ENCODE measurements at places on chromosomes 1 and 21.

DNA sequence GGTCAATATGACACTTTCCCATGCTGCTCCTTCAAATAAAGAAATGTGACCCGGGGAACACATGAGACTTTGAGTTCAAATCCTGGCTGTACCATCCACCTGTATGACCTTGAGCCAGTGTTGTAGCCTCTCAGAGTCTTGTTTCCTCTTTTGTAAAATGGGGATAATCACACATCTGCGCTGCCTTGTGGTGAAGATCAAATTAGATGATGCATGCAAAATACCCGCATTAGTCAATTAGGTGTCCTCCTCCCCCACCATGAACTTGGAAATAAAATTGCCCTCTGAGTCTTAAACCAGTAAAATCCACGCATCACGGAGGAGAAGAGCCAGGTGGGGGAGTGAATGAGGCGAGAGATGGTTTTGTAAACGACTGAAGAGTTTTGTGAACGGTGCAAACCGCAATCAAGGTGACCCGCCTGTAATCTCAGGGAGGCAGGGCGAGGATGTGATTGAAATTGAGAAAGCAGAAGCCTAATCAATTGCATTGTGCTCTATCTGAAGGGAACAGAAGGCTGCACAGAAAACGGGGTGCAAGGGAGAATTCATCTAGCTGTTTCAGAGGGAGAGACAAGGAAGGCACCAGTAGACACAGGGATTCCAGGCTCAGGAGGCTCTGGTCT lies 5.8 kb upstream of the AHDC1 start:
- no peak for DNase-seq

GRCh38 chr1:81950591-81951244 lies 150.0 kb downstream of the ADGRL2 start:
- DNase-seq, result no peak

DNA sequence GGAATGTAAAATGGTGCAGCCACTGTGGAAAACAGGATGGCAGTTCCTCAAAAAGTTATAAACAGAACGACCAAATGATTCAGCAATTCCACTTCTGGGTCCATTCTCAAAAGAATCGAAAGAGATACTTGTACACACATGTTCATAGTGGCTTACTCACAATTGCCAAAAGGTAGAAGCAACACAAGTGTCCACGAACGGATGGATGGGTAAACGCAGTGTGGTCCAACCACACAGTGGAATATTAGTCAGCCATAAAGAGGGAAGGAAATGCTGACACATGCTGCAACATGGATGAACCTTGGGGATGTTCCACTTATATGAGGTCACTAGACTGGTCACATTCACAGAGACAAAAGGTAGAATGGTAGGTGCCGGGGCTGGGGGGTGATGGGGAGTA lies 5.3 kb downstream of the KRTAP10-1 start:
- DNase-seq, result no peak

- DNase-seq, result no peak
These were observed 654.6 kb downstream of the ADGRL2 start for GRCh38 chr1:82455342-82455741.

DNA sequence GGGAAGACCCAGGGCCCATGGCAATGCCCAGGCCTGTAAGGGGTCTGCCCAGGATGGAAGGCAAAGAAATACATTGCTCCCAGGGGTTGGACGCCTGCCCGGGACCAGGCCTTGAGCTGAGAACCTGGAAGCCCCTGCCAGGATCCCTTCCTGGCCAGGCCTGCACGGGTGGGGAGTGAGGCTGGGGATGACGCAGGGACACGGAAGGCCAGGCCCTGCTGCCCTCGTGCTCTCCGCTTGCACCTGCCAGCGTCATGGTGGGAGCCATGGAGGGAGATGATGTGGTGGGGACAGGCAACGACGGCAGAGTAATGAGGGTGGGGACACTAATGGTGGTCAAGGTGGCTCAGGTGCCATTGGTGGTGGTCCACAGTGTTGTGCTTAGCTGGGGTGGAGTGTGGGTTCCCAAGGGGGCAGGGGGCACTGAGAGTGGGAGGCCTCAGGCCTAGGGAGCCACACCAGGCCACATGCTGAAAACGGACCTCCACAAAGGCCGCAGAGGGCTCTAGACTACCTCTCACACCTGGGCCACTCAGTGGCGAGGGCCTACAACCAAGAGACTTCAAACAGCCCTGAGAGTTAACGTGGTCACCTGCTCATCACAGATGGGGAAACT lies 4.3 kb downstream of the HES3 start:
- no peak for DNase-seq

- DNase-seq, result no peak
These were observed 652 bp upstream of the GPX7 start for GRCh38 chr1:52601519-52601918.

GRCh38 chr1:117001254-117001927 lies at the start of gene CD101:
Gene CD101 (plus strand): TSS chr1:117001760. CDS start chr1:117001818, 58 bp downstream.
- no peak for DNase-seq

DNA sequence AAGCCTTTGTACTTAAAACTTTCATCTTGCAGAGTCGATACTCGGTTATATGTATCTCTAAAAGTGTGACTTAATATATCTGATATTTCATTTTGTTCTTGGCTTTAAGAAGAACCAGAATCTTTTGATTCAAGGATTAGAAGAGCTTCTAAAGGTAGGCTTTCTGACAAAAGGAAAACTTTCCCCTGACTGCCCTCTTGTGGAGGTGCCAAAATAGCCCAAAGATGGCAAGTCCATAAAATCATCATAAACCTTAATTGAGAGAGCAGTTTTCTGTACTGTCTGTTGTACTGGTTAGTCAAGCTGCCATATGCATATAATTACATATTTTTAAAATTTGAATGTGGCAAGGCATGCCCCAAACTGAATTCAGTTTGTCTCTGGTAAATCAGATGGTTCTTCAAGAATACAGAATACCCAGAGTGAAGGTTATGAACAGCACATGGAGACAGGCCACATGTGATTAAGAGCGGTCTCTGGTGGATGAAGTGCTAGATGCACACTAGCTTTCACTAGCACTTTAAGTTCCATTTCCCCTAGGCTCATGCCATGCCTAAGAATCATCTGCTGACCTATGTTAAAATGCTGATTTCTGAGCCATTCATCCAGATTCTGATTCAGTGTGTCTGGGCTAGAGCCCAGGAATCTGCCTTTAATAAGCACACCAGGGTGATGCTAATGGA lies 27.7 kb upstream of the ELAVL4 start:
- no peak for DNase-seq

DNA sequence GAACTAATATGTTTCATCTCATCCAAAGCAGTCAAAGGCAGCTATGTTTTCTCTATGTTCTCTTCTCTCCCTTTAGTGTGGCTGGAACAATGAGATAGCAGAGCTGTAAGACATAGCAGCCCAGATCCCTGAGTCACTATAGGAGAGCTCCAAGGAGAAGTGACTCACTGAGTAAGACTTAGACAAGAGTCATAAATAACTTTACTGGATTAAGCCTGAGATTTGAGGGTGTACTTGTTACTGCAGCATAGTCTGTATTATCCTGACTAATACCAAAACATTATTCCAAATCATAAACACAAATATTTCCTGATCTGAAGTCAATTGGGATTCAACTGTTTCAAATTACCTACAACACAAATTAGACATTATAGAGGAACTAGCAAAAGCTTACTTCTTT lies 3.9 kb downstream of the KRTAP19-8 start:
- no peak for DNase-seq

DNA sequence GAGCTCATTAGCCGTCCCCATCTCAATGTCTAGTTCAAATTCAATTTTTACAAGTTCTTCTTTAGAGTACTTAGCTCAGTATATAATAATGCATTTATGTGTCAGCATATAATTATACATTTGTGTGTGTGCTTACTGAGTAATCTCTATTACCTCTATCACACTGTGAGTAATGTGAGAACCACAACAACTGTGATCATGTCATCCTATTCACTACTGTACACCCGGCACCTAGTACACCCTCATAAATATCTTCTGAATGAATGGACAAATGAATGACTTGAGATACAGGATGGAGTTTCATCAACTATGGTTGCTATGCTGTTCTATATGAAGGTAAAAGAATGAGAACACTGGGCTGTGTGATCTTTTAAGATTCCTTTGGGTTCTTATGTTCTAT lies 124.0 kb downstream of the GPATCH2 start:
- no peak for DNase-seq

GRCh38 chr1:62384276-62385005 lies 52.4 kb upstream of the USP1 start:
- DNase-seq, result no peak

- DNase-seq, result peak; percentile 13
These were observed 126.9 kb upstream of the ERRFI1 start for GRCh38 chr1:8152731-8153702.

GRCh38 chr1:203290261-203291089 lies 14.8 kb upstream of the BTG2 start:
- DNase-seq, result peak; percentile 93

- no peak for DNase-seq
These were observed 11.0 kb downstream of the KRTAP10-1 start for GRCh38 chr21:44529011-44529421.

DNA sequence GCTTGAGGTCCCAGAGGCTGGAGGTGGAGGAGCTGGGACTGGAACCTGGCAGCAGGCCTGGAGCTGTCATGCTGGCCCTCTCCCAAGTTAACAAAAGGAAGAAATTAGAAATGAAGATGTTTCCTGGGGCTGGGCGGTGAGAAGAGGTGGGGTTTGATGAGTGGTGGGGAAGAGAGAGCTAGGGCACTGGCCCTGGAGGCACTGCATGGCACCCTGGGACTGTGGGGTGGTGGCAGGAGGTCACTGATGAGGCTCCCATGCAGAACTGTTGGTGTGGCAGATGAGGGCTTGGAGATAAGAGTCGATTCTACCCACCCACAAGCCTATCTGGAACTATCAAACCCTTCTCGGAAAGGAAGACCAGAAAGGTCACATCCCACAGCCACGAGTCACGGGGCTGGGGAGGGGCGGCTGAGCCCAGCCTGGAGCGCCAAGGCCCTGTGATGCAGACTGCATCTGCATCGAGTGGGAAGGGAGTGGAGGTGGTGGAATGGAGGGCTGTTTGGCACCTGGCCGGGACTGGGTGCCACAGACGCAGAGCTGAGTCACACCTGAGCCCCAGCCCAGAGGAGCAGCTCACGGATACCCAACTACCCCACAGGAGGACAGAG lies 29.4 kb downstream of the MRPL37 start:
- no peak for DNase-seq

DNA sequence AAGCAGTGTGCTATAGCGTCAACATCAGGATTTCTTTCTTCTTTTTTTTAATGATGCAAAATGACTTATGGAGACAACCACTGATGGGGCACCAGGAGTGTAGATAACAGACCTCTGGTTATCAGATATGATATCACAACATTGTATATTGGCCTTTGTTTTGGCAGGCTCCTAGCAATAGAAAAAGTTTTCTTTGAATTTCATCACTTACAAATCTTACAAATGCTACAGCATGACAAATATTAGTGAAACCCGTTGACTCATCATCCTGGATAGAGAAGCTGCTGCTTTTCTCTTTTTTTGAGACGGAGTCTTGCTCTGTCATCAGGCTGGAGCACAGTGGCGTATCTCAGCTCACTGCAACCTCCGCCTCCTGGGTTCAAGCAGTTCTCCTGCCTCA lies 92.9 kb downstream of the LTN1 start:
- no peak for DNase-seq

DNA sequence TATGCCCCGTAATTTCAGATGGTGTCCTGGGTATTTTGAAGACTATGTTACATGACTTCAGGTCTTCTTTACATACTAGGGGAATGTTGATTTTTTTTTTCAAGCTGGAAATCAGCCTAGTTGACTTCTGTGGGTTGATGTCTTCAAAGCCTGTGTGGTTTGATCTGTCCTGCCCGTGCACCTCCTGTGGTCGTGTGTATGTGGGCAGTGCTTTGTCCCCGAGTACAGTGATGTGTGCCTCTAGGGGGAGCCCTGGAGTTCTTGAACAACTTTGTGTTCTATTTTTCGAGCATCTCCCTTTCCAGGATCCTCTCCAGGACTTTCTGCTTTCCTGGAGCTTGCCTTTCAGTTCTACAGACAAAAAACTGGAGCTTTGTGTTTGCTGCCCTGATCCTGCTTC lies 28.9 kb downstream of the OBSCN start:
- no peak for DNase-seq
